ENCODE measurements at places on chromosomes 16 and 17.

DNA sequence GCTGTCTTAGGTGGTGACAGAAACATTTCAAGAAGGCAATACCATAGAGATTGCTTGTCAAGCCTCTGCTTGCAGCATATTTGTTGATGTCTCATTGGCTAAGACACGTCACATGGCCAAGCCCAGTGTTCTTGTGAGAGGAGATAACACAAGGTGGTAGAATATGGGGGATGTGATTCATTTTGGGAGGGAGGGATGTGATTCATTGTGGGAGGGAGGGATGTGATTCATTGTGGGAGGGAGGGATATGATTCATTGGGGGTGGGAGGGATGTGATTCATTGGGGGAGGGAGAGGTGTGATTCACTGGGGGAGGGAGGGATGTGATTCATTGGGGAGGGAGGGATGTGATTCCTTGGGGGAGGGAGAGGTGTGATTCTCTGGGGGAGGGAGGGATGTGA is 470.5 kb upstream of the SALL1 start:
- no peak for DNase-seq

GRCh38 chr16:74033441-74033995 is 263.1 kb upstream of the PSMD7 start:
- DNase-seq = no peak

- no peak for DNase-seq
Observed at GRCh38 chr16:53998966-53999522, 287.5 kb downstream of the IRX3 start.

DNA sequence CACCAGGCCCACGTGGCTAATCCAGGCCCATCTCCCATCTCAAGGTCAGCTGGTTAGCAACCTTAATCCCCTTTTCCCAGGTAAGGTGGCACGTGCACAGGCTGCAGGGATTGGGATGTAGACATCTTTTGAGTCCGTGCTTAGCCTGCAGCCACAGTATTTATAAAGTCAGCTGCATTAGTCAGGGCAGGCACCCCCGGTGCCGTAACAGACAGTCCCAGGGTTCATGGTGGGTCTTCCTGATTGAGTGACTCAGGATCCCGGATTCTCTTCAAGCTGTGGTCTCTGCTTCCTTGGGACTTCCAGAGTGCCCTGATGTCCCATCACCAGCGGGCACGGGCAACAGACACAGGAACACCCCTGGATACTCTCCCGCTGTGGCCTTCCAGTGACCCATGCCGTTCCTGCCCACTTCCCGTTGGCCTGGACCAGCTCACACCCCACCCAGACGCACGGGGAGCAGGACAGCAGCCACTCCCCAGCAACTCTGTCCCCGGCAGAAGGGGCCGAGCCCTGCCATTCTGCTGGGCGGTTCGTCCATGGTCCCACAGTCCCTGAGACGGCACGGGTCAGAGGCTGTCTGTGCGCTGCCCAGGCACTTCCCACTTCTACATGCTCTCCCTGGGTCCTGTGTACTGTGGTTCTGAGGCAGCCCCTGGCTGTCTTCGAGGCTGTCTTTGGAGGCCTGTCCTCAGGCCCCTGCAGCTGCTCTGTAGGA is 248.6 kb upstream of the GSE1 start:
- no peak for DNase-seq

DNA sequence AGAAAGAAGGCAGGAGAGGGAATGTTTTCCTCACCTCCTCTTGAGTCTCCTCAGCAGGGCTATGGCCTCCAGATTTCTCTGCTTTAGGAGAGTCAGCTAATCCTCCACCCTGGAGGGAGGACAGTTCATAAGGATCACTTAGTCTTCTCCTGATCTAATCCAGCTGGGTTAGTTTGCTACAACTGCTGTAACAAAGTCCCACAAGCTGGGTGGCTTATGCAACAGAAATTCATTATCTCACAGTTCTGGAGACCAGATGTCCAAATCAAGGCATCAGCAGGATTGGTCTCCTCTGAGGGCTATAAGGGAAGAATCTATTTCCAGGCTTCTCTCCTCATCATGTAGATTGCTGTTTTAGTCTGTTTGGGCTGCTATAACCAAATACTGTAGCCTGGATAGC is 40.6 kb upstream of the XYLT1 start:
- peak; percentile 69 for DNase-seq

DNA sequence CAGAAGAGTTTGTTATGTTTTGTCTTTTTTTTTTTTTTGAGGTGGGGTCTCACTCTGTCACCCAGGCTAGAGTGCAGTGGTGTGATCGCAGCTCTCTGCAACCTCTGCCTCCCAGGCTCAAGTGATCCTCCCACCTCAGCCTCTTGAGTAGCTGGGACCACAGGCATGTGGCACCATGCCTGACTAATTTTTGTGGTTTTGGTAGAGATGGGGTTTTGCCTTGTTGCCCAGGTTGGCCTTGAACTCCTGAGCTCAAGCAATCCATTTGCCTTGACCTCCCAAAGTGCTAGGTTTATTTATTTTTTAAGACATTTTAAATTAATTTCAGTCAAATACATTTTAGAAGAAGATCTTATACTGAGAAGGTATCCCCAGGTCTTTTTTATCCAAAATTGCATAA is 366.7 kb downstream of the KCNJ2 start:
- DNase-seq = no peak

DNA sequence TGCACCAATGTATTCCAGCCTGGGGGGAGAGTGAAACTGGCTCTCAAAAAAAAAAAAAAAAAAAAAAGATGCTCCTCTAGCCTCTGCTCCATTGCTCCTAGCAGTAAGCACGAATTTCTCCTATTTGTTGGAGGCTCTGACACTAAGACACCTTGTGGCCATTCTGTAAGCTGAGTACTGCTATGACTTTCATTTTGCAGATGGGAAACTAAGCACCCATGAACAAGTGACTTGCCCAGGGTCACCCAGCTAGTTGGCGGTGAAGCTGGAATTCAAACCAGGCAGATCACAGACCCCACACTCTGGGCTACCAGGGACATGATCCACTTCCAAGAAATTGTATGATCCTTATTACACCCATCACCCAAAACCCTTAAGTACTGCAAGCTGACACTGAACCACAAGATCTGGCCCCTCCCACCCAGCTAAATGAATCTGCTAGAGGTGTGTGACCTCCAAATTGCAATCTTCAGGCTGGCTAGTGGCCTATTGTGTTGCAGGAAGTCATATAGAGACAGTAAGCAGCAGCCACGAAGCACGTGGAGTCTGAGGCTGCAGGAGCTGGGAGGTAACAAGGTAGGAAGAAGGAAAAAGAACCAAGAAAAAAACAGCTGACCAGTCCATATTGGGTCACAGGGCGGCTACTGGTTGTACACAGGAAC is 209.4 kb downstream of the XYLT1 start:
- no peak for DNase-seq

All from fibroblast of the conjunctiva (primary cell).